ENCODE measurements at places on chromosomes 11 and 22.

DNA sequence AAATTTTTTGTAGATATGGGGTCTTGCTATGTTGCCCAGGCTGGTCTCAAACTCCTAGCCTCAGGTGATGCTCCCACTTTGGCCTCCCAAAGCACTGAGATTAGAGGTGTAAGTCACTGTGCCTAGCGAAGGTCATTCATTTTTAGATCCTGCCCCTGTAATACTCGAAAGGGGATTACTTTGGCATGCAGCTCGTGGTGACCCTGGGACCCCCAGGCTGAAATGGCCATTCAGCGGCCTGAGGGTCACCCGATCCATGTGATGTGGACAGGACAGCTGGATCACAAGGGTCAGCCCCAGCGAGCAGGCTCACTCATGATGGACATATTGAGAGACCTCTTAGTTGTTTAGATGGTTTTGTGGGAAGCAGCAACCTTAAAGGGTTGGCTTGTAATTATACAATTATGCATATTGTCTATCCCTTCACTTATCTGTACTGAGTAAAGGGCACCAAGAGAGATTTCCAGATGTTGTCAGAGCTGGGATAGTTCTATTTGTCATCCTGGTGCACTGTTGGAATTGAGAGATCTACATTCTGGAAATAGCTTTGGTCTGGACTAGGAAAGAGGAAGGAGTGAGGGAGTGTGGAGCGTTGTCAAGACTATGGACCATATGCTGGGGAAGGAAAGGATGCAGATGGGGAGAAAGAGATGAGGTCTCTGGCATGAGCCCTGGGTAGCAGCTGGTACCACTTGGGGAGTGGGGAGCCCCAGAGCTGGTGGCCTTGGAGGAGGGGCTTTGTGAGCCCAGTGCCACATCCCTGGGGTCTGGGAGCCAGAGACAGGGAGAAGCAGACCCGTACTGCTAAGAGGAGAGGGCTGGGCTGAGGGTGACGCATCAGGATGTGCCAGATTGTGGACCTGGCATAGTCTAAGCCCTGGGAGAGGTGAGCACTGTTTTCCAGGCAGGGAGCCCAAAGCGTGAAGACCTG is 15.5 kb downstream of the RHBDD3 start:
- DNase-seq, result no peak

DNA sequence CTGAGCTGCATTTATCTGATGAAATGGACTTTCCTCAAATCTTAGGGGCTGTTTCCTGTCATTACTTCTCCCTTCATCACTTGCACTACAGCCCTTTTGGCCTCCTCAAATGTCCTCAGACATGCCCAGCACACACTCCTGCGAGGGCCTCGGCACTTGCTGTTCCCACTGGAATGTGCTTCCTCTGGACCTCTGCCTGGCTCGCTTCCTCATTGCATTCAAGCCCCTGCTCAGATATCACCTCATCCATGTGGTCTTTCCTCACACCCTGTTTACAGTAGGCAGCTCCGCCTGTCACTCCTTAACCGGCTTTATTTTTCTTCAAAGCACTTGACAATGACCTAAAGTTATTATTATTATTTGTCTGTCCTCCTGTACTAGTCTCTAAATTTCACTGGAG is 9.0 kb downstream of the NAT10 start:
- no peak for DNase-seq

GRCh38 chr11:71352748-71353147 is 95.4 kb downstream of the DHCR7 start:
- DNase-seq, result no peak

DNA sequence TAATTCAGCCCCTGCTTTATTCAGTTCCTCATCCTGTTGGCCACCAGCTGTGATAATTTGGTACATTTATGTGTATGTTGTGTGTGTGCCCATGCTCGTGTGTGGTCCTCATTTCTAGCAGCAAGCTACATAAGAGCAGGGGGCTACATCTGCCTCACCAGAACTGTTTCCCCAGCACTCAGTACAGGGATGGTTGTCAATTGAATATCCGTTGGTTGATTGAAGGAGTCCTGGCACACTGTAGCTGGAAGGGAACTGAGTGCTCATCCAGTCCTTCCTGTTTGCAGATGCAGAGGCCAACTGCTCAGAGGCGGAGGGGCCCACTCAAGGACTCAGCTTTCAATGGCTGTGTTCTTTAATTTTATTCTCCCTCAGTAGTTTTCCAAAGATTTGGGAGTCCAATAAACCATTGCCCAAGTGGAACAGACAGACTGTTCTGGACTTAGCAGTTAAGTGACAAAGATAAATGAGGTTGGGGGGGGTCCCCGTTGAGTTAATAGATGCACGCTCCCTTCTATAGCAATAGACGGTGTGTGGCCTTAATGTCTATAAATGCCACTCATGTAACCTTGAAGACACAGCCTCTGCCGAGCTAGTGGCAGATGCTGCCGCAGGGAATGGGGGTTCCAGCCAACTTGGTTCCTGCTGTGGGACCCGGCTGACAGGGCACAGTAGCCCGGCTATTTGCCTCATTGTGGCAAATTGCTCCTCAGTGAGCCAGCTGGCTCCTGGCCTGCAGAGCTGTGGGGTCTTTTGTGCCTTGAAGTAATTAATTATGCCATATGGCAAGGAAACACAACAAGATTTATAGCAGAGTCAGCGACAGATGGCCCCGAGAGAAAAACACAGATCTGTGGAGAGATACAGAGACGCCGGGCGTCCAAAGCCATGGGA is 71.4 kb upstream of the GRK3 start:
- DNase-seq, result no peak

GRCh38 chr11:44858796-44859527 is 91.7 kb downstream of the TP53I11 start:
- no peak for DNase-seq

- DNase-seq, result no peak
These were observed 24.0 kb upstream of the LMO1 start for GRCh38 chr11:8287703-8288102.

DNA sequence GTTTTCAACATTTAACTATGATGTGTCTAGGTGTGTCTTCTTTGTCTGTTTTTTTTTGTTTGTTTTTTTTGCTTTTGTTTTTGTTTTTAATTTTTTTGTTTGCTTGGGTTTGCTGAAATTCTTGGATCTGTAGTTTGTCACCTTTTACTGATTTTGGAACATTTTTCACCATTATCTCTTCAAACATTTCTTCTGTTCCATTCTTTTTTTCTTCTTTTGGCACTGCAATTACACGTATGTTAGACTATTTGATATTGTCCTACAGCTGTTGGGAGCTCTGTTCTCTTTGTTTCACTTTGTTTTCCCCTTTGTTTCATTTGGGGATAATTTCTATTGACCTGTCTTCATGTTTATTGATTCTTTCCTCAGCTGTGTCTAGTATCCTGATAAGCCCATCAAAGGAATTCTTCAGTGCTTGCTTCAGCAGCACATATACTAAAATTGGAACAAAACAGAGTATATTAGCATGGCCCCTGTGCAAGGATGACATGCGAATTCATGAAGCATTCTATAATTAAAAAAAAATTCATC is 60.8 kb downstream of the KREMEN1 start:
- DNase-seq, result no peak

DNA sequence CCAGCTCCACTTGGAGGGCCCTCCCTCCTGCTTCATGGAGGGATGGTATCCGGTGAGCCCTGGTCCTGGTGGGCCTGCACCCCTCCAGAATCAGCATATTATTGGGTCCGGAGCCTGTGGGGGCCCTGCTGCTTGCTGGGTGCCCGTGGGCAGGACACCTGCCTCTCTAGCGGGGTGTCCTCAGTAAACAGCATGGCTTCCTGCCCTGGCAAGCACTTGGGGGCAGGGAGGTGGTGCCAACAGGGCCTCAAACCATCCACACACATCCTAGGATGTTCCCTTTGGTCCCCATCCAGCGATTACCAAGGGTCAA is 108.3 kb downstream of the CTTN start:
- no peak for DNase-seq

GRCh38 chr22:45996241-45997076 is 19.5 kb upstream of the WNT7B start:
- no peak for DNase-seq

DNA sequence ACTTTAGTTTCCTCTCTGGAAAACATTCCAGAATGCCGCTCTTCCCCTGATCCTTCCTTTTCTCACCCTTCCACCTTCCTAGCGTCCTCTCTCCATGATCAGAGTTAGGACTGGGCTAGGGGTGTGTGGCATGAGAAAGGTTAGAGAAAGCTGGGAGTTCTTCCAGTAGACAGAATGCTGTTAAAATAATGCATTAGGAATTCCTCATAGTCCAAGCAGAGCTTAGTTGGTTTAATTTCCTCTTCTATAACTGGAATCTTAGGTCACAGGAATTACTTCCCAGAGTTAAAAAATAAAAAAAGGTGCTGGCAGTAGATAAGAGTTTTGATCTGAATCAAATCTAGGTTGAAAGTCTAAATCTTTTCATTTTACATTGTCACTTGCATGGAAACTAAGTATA is 37.2 kb upstream of the ADORA2A start:
- no peak for DNase-seq

- no peak for DNase-seq
These were observed 103.1 kb downstream of the SNX19 start for GRCh38 chr11:130813196-130813595.

DNA sequence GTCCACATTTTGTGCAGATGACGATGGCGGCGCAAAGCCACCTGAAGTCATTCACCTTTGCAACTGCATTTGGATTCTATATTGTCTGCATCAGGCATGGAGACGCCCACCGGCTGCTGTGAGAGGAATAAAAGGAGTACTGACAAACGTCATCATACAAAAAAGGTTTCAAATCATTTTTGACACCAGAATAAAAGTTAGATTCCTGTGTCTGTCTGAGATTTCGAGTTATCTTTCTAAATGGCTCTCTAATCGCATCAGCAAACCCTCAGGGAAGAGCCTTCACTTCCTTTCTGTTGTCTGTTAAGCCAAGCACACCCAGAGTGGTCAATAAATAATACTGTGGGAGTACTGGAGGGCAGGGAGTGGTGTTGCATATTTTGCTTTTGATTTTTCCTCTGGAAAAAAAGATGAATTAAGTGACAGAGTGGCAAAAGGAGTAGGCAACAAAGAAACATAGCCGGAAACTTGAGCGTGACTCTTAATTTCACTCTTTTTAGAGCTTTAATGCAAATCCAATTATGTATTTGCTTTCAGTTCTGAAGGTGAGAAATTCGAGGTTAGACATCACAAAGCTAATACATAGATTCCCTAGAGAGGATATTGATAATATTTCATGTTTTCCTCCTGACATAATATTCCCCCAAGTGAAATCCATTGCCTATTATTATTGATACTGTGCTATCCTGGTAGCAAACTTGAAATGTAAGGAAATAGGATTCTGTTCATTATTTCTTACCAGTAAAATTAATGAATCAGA is 150.8 kb upstream of the MTMR2 start:
- no peak for DNase-seq

DNA sequence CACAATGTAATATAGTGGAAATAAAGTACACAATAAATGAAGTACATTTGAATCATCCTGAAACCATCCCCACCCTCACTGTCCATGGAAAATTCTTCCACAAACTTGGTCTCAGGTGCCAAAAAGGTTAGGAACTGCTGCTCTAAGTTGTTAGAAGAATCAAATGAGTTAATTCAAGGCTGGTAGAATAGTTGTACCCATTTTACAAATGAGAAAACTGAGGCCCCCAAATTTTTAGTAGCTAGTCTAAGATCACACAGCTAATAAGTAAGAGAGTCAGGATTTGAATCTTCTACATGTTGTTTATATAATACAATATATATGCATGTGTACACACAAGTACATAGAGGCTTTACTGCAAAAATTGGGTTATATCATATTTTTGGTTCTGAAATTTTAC is 43.1 kb downstream of the MIAT start:
- no peak for DNase-seq

DNA sequence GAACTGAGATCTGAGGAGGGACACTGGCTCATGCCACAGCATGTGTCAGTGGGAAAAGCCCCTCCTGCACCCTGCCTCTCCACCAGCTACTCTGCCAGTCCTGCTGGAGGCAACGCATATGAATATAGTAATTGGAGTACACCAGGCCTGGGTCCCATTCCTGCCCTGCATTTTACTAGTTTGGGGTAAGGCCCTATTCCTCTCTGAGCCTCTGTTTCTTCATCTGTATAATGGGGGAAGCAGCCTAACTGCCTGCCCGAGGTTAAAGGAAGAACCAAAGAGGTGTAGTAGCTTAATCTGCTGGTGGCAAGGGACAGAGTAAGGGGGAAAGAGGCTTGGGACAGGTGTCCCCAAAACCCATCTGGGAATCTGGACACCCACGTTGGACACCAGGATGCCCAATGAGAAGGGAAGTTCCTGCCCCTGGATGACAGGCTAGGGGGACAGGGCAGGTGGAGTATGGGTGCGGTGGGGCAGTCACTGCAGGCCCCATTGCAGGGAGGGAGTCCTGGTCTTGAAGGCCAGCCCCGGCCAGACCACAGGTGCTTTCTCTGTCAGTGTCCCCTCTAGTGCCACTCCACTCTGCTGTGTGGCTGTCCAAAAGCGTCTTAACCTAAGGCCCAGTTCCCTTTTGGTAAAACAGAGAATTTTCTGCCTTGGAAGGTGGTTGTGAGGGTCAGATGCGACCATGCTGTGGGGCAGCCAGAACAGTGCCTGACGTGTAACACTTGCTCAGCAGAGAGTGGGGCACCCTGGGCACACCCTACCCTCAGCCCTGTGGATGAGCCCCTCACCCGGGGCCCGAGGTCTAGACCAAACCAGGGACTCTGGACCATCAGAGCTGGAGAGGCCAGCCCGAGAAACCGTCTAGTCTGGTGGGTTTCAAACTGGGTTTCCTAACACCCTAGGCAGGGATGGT is 11.5 kb downstream of the TSKU start:
- DNase-seq, result no peak

DNA sequence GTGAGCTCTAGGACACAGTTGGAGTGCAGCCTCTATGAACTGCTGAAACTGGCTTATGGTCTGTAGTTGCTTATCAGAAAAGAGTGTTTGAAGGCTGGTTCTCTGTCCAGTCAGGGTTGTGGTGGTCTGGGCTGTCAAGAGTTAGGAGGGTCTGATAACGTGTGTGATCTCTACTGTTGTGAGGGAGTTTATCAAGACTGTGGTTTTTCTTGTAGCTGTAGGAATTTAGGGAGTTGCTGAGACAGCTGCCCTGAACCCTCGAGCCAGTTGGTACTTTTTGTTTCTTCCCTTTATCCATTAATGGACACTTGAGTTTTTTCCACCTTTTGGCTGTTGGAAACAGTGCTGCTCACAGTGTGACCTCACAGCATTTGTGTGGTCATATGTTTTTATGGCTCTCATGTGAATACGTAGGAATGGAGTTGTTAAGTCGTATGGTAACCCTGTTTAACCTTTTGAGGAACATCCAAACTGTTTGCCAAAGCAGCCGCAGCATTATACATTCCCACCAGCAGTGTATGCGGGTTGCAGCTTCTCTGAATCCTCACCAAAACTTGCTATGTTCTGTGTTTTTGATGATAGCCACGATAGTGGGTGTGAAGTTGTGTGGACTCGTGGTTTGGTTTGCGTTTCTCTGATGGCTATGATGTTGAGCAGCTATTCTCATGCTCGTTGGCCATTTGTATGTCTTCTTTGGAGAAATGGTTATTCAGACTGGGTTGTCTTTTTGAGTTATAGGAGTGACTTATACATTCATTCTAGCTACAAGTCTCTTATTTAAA is 20.9 kb upstream of the DGCR8 start:
- DNase-seq, result no peak

Measured in CD4-positive, alpha-beta T cell treated with Interleukin-6 for 4 hours (primary cell).